Stimulated activated CD8-positive, alpha-beta memory T cell treated with anti-CD3 and anti-CD28 coated beads, Interleukin-7, amount 100 ng/mL, for 48 hours (primary cell): ENCODE measurements at places on chromosomes 7 and 10.
A peak's percentile ranks its signal among the peaks of the same experiment; 100 is the strongest.

DNA sequence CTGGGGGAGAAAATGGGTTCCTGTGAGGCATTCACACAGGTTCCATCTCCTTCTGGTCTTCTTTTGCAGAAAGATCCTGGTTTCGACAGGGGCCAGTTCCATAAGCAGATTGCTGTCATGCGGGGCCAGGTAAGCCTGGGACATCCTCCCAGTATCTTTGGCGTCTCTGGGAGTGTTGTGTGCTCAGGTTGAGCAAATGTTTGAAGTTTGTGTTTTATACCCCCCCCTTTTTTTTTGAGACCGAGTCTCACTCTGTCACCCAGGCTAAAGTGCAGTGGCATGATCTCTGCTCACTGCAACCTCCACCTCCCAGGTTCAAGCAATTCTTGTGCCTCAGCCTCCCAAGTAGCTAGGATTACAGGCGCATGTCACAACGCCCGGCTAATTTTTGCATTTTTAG lies 20.0 kb downstream of the AVPI1 start:
- DNase-seq, result no peak

GRCh38 chr7:27427416-27427815 lies 184.8 kb downstream of the EVX1 start:
- DNase-seq, result no peak

DNA sequence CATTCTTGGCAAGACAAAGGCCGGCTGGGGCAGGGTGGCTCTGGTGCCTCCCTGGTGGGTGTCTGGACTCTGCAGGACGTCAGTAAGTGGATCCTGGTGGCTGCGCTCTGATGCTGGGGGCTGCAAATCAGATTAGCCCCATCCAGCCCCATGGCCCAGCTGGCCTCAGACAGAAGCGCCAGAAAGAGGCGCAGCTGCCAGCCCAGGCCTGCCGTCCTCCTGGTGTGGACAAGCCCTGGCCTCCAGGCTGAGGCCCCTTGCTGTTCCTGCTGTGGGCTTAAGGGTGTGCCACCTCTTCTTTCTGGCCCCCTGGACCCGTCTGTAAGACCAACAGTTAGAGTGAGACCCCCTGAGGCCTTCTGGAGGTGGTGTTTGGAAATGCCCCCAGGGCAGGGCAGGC lies 5.9 kb upstream of the LFNG start:
- DNase-seq, result no peak

- DNase-seq, result no peak
Measured at GRCh38 chr7:111272092-111272491, 181.2 kb downstream of the LRRN3 start.

- no peak for DNase-seq
Measured at GRCh38 chr7:149432121-149432691, 28.7 kb downstream of the ZNF777 start.

- DNase-seq, result no peak
Measured at GRCh38 chr10:44063686-44064085, 321.2 kb downstream of the CXCL12 start.

GRCh38 chr7:106167439-106168136 lies 55.5 kb upstream of the SYPL1 start:
- no peak for DNase-seq

DNA sequence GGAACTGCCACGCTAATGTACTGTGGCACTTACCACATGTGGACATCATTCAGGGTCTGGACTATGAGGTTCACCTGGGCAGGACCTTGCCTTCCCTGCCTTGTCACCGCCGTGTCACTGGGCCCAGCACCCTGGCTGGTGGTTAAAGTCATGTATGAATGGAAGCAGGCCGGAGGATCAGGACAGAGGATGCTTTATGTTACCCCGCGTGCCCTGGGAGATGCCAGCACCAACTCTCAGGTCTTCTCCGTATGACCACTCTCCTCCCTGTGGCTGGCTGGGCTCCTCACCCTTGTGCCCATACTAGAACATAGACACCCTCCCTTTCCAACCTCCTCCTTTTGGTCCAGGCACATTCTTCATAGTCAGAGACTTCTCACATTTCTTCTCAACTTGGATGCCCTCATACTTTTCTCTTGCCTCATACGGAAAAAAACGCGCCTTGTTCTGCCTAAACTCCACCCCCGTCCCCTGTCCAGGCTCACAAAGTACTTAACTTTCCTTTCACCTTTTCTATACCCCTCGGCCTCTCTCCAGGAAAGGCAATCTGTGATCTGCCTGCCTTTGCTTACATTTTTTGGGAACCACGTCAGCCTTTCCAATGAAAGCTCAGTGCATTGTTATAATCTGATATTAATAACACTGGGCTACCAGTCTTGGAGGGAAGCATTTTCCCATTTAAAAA lies 240.0 kb downstream of the TEX36 start:
- no peak for DNase-seq

GRCh38 chr7:151125846-151126481 lies 39.7 kb downstream of the AGAP3 start:
- DNase-seq, result no peak

- no peak for DNase-seq
Measured at GRCh38 chr7:17342756-17343155, 44.3 kb downstream of the AHR start.

- DNase-seq, result no peak
Measured at GRCh38 chr7:26170663-26171062, 18.7 kb downstream of the NFE2L3 start.

- DNase-seq, result no peak
Measured at GRCh38 chr7:122316467-122317388, 12.2 kb upstream of the FEZF1 start.

DNA sequence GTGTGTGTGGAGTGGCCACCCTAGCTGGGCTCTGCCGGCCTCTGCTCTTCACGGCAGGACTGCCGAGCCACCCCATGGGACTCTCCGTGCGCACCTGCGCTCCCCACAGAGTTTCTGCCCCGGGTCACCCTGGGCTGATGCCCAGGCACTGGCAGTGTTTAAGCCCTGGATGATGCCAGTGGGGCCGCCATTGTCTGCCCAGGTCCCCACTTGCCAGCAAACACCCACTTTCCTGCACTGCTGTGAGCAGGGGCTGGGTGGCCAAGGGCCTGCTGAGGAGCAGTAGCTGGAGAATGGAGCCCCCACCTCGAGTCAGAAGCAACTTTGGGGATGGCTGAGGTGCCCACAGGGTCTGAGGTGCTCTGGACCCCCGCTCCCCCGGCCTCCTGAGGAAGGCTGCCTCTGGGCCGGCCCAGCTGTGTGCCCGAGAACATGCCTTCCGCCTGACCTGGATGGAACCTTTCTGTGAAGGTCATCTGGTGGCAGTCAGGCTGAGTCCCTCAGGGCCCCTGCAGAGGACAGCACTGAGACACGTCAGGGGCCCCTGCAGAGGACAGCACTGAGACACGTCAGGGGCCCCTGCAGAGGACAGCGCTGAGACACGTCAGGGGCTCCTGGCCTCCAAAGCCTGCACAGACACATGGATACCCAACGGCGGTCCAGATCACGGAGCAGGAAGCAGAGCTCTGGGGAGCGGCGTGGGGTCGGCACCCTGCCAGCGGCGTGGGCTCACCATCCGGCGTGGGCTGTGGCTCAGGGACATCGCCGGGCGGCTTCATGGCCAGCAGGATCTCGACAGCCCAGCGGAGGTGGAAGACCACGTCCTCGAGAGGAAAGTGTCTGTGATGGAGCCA lies 62.0 kb downstream of the CFAP46 start:
- no peak for DNase-seq

- no peak for DNase-seq
Measured at GRCh38 chr7:77570330-77571011, 33.4 kb downstream of the PTPN12 start.

DNA sequence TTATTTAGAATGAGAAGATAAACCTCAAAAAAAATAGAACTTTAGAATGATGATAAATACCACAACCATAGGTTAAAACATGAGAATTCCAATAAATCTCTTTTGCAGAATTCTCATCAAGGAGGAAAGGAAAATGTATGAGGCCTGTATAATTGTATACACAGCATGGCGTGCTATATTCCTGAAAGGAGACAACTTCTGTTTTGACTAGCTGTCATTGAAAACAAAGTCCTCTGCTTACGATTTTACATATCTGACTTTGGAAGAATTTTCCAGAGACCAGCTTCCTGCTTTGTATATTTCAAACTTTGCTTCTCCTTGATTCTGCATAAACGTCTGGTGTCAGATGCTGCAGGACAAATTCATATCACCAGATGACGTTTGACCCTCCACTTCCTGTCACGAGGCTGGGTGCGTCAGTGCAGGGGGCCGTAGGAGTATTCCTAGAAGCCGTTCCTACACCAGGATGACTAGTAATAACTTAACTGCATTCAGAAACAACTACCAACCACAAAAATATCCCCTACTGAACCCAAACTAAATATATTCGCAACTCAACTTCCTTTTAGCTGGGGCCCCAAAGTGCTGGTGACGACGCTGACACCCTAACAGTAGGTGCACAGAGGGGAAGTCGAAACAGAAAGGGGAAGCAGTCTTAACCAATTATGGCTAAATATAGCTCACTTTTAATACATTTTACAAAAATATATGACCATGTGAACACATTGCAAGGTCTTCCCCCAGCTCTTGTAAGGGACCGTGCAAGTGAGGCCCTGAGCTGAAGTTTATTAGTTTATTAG lies 178.6 kb upstream of the INHBA start:
- peak; percentile 64 for DNase-seq

DNA sequence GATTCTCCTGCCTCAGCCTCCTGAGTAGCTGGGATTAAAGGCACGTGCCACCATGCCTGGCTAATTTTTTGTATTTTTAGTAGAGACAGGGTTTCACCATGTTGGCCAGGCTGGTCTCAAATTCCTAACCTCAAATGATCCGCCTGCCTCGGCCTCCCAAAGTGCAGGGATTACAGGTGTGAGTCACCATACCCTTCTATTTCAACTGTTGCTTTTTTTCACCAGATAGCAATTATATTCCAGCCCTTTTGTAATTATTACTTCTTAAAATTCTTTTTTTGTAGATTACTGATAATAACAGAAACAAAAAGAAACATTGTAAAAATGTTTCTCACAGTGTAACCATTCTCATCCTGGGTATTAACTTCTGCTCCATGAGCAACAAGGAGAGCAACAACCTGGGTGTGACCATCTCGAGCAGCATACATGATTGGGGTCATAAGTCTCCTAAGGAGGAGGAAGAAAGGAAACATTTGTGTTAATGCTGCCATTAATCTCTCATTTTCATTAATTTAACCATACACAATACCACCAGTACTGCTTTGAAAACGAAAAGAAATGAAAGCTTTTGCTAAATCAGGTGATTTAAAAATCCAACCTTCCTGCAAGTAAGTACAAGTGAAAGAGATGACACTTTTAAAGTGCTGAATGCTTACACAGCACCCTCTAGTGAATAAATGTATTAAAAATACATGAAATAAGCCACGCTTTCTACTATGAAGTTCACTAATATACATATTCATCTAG lies 41.8 kb downstream of the ASZ1 start:
- no peak for DNase-seq

GRCh38 chr10:119250641-119251314 lies 43.4 kb downstream of the GRK5 start:
- DNase-seq, result no peak

DNA sequence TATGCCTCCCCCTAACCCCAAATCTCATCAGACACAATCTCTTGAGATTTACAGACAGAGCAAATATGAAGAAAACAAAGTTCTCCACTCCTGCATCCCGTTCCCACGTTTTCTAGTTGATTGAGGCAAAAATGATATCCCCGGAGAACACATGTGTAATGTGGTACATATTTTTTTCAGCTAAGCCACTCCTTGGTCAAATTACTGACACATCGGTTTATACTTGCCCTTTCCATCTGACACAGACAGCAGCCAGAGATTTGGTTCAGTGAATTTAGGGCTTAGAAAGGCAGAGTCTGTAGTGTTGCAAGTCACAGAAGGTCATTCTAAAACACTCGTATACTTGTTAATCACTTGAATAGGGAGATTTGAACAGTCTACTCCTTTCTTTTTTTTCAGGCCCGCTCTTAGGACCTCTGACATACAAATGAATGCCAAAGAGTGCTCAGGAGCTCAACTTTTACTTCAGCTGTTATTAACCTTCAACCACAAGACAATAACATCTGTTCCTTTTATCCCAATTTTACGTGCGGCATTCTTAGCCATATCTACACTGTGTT lies 1.8 kb upstream of the DDX50 start:
- no peak for DNase-seq

- DNase-seq, result no peak
Measured at GRCh38 chr7:98409843-98410242, 9.0 kb upstream of the BAIAP2L1 start.

- DNase-seq, result no peak
Measured at GRCh38 chr7:120280743-120281142, 7.8 kb downstream of the KCND2 start.

- DNase-seq, result no peak
Measured at GRCh38 chr7:91847876-91848588, 32.5 kb downstream of the MTERF1 start.

DNA sequence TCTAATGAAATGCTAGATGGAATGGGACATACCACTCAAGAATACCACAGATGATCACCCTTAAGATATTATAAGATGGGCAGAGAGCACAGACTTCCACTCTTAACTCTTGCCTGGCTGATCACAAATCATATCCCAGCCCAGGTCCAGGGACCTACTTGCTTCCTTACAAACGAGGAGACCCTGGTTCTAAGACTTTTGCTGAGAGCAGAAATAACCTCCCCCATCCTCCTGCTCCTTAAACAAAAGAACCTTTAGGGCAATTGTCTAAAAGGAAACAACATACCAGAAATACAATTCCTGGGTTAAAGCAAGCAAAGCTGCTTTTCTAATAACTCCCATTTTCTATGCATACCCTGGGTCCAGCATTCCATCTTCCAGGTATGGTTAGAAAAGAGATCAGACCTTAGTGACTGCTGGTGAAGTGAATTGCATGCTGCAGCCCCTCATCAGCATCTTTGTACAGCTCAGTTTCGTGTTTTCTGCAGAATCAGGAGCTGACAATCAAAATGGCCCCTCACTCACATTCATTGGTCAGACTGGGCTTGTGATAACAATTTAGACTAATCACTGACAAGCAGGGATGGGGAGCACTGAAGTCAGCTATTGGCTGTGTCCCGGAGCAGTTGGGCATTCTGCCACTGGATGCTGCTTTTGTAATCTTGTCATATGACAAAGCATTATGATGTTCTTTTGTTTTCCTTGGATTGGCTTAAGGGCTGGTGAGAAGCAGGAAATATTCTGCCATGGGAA lies 14.6 kb downstream of the IFIT3 start:
- no peak for DNase-seq

DNA sequence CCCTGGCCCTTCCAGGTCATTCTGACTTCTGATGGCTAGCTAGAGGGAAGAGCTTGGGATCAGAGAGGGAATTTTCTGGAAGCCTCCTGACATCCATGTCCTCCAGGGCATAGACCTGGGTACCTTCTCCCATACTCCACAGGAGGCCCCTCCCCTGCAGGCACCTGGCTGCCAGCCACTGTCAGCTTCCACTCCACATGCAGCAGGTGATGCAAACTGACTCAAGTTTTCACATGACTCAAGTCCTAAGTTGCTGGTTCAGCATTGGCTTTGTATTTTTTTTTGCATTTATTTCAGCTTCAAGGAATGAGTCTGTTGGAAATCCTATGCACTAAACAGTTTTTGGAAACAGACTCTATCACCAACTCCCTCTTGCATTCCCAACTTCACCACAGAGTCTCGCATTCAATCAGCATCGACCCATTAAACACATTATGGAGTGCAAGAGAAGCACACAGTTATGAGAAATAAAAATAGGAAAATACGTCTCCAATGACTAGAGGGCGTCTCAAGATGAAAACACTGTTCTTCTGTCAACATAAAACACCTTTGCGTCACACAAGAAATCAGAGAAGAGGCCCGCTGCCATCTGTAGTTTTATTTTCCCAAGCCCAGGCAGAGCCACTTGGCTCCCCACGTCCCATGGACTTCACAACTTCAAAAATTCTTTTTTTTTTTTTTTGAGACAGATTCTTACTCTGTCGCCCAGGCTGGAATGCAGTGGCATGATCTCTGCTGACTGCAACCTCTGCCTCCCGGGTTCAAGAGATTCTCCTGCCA lies 362.6 kb upstream of the MGMT start:
- DNase-seq, result no peak
